KG1 (cell line): ENCODE measurements at places on chromosomes 1 and 21.

GRCh38 chr1:41476807-41477361 is 7.6 kb downstream of the EDN2 start:
- no peak for DNase-seq

DNA sequence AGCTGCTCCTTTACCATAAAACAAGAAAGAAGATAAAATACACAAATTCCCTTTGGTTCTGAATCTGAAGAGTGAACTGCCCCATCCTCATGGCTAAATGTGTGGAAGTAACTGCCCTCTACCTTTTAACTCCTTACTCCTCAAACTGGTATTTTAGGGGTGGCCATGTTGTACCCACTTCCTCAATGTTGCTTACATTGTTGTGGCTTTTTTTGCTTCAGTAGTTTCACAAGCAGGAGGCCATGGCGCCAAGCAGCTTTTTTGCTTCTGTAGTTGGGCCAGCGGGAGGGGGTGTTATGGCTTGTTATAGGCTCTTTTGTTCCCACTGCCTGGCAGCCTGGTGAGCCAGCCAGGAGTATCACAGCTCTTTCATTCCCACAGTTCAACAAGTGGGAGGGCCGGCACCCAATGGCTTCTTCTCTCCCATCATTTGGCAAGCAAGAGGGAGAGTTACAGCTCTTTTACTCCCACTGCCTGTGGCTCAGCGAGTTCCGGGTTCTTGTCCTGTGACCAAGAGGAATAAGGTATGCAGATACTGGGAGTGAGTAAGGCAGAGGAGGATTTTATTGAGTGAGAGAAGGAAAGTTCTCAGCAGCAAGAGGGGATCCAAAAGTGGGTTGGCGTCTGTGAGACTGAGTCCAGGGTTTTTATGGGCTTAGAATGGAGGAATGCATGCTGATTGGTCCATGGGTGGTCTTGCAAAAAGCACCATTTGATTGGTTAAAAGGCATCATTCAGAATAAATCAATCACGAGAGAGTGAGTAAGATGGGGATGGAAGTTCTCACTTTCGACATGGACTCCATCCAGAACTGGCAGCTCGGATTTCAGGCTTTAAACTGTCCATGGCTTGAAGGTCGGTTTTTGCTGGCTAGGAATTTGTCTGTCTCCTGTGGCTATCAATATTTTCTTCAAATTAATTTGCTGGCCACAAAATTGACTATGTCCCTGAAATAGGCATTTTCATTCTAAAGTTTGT is 429.6 kb downstream of the HLX start:
- no peak for DNase-seq

- DNase-seq = no peak
Observed at GRCh38 chr1:196009362-196009761, 598.9 kb downstream of the KCNT2 start.

- no peak for DNase-seq
Observed at GRCh38 chr1:202282025-202282371, 59.7 kb downstream of the UBE2T start.

DNA sequence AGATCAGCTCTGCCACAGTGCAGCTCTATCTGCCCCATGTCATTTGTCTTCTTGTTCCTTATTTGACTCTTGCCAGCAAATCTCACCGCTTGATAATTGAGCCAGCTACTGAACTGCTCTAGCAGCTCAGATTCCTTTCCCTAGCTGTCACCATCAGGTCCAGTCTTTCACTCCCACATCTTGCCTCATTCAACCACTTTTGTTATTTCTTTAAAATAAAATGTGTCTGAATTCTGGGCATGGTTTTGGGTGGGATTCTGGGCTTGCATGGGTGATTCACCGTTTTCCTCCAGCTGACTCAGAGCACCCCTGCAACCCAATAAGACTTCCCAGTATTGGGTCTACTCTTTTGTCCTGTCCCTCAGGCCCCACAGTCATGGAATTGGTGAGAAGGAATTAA is 215.7 kb downstream of the DSCAM start:
- no peak for DNase-seq

- no peak for DNase-seq
Observed at GRCh38 chr1:180632326-180633056, 669 bp downstream of the XPR1 start.

- no peak for DNase-seq
Observed at GRCh38 chr1:68314151-68314780, 81.9 kb upstream of the WLS start.

DNA sequence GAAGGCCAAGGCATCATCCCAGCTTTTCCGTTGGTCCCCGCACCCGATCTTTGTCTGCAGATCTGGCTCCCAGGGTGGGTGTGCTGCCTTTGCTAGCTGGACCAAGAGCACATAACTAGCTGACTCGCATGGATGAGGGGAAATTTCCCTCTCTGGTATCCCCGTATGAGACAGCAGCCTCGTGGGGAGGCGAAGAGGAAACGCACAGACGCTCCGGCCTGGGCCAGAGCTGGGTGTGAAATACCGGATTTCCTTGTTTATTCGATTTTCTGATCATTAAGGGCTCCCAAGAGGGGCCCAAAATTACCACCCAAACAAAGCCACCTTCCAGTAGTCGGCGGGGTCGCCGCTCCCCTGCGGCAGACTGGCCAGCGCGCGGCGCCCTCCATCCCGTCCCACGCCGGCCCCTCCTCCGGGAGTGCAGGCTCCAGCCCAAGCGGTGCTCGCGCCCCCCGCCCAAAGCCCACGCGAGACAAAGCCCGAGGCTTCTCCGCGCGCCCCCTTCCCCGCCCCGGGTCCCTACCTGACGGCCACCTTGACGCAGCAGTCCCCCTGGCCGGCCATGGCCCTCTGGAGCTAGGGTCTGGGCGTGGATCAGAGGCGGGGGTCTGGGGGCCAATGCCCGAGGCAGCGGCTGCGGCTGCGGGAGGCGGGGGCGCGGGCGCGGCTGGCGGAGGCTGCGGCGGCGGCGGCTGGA is 546 bp downstream of the KIF21B start:
- DNase-seq = peak; percentile 10

DNA sequence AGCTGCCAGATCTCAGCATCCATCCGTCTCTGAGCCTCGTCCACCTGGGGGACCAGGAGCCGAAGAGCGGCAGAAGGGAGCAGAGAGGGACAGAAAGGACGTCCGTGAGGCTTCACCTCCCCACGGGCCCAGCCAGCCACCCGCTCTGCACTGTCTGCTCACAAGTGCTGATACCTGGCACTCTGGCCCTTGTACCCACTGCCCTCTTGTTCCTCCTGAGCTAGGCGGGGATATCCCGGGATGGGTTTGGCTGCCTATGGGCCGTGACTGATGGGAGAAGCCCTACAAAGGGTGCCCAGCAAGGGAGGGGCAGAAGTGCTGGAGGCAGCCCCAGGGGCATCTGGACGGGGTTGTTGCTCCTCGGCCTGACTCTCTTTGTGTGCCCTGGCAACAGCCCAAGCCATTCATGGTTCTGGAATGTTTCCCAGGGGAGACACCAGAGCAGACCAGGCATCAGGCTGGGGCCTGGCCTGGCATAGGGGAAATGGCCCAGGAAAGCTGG is 57.6 kb downstream of the LDLRAD2 start:
- DNase-seq = no peak

DNA sequence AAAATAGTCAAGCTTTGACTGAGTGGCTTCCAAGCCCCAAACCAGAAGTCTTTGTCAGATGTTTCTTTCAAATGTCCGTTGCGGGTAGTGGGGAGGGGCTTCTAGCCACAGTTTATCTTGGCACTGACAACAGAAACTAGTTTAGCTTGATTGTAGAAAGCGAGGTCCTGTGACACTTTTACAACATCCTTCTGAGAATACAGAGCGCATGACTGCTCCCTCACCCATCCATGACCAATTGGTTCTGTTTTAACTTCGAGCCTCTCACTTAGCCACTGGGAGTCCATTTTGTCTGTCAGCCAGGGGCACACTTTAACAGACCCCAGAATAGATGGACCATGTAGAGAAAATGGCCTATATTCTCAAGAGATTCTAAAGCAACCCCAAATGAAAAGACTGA is 199.2 kb upstream of the ST6GALNAC5 start:
- DNase-seq = no peak

GRCh38 chr1:204578867-204579664 is 62.9 kb downstream of the MDM4 start:
- DNase-seq = no peak
